ENCODE measurements at places on chromosomes 2 and 18.

- H3K4me1 ChIP-seq, result peaks cover 37% of the 10 kb centered on the region
- peaks cover 3% of the 10 kb centered on the region for H3K36me3 ChIP-seq
- no peaks in the 10 kb centered on the region for H3K27me3 ChIP-seq
Observed at GRCh38 chr2:73832930-73833329, 4.2 kb downstream of the STAMBP start.

- H3K27me3 ChIP-seq, result no peaks in the 10 kb centered on the region
- no peak for DNase-seq
- no peak overlapping the region for H3K4me3 ChIP-seq
- H3K36me3 ChIP-seq, result no peaks in the 10 kb centered on the region
Observed at GRCh38 chr2:158319269-158319668, 137.3 kb downstream of the CCDC148 start.

- H3K36me3 ChIP-seq, result no peaks in the 10 kb centered on the region
- H3K27me3 ChIP-seq, result no peaks in the 10 kb centered on the region
- H3K4me1 ChIP-seq, result no peaks in the 10 kb centered on the region
- no peak overlapping the region for H3K27ac ChIP-seq
Observed at GRCh38 chr2:122704109-122704563, 948.7 kb downstream of the TSN start.

DNA sequence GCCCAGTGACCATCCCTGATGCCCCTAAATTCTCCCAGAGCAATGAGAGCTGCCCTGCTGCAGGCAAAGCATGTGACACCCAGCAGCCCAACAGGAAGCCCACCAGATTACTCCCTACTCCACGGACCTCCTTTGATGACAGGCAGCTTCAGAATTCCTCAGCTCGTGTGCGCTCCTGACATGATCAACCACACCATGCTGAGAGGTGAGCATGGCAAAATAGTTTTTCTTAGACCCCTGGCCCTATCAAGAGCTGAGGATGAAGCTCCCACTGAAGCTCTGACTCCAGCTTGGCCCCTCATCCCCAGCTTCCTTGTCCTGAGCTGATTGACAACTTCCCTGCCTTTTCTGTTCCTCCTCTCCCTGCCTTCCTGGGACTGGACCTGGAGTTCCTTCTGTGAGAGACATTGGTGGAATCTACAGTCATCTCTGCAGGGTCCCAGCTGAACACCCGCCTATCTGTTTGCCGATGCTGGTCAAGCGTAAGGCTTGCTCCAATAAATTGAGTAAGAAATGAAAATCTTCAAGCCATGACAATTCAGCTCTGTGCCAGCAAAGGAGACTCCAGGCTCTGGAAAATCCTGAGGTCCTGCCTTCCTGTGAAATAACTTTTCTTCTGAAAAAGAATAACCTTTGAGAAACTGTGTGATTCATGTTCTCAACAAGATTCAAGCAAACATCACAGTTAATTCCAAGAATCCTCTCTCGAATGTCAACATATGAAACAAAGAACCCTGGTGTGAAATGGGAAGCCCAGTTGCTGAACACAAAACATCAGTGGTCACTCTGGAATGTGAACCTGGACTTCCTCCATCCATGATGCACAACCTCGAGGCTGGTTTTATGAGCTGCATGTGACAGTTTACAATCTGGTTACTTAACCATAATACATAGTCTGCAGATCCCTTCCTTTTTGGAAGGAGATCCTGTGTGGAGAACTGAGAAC lies 201.1 kb downstream of the SPP2 start:
- H3K4me3 ChIP-seq, result no peak overlapping the region
- no peak for DNase-seq
- no peaks in the 10 kb centered on the region for H3K27me3 ChIP-seq
- no peak overlapping the region for H3K27ac ChIP-seq
- no peaks in the 10 kb centered on the region for H3K36me3 ChIP-seq

DNA sequence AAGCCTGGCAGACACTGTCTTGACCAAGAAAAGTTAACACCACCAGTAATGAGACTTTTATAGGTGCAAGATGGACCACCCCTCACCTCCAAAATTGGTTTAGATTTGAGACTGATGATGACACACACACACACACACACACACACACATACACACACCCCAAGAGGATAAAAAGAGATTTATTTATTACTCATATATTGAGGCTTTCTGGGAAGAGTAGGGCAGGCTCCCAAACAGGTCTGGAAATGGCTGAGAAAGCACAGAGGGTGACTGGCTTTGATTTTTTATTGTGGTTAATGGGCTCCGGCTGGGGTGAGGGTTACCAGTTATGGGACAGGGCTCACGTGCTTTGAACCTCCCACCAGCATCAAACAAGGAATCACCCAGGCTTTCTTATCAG lies 54.2 kb upstream of the ADAM23 start:
- H3K4me1 ChIP-seq, result no peaks in the 10 kb centered on the region
- no peak overlapping the region for H3K27ac ChIP-seq
- DNase-seq, result no peak
- H3K36me3 ChIP-seq, result no peaks in the 10 kb centered on the region
- H3K4me3 ChIP-seq, result no peak overlapping the region

- no peak for DNase-seq
- H3K4me3 ChIP-seq, result no peak overlapping the region
- no peak overlapping the region for H3K27ac ChIP-seq
- H3K27me3 ChIP-seq, result no peaks in the 10 kb centered on the region
- no peaks in the 10 kb centered on the region for H3K36me3 ChIP-seq
- H3K4me1 ChIP-seq, result no peaks in the 10 kb centered on the region
Observed at GRCh38 chr2:120914839-120915521, 179.3 kb downstream of the GLI2 start.

Measured in CD4-positive, alpha-beta memory T cell (primary cell).